ENCODE measurements at places on chromosomes 11 and 22.

GRCh38 chr22:27138471-27138870 lies 481.1 kb downstream of the MIAT start:
- DNase-seq: no peak

- no peak for DNase-seq
These were observed 55.8 kb downstream of the ELFN2 start for GRCh38 chr22:37371491-37371890.

DNA sequence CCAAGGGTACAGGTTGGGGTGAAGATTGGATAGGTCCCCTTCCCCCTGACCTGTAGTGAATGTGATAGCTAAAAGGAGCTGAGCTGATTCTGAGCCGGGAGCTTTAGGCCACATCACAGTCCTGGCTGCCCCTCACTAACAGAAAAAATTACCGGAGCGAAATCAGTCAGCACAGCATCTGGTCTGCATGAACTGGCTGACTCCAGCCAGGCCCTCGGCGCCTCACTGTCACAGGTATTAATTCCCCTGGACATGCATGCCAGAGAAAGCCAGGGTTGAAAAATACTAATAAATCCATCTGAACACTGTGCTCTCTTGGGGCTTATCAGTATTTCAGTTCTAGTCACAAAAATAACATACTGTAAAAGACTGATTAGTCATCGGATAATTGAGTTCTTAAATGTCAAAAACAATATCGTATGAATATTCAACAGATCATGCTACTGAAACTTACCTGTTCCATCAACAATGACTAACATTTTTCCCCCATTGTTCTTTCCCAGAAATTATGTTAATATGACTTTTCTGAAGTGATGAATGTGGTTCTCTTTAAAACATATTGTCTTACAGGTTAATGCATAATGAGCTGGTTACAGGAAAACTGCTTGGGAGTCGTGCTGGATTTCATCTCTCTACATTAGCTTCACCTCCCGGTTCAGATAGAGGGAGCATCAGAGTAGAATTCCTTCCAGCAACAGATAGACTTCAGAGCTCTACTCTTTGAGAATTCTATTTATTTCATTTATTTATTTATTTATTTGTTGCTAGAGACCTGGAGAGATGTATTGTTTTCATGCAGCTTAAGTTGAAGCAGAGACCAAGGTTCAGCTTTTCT lies 387.7 kb downstream of the NXPE2 start:
- no peak for DNase-seq

- DNase-seq: no peak
These were observed 23.0 kb downstream of the MYO18B start for GRCh38 chr22:25765016-25765367.

- DNase-seq: no peak
These were observed 54.7 kb upstream of the CCDC188 start for GRCh38 chr22:20205464-20205963.

GRCh38 chr11:96161307-96162089 lies 181.5 kb downstream of the MAML2 start:
- DNase-seq: no peak

GRCh38 chr11:128896356-128896755 lies 5.2 kb downstream of the KCNJ5 start:
- no peak for DNase-seq

DNA sequence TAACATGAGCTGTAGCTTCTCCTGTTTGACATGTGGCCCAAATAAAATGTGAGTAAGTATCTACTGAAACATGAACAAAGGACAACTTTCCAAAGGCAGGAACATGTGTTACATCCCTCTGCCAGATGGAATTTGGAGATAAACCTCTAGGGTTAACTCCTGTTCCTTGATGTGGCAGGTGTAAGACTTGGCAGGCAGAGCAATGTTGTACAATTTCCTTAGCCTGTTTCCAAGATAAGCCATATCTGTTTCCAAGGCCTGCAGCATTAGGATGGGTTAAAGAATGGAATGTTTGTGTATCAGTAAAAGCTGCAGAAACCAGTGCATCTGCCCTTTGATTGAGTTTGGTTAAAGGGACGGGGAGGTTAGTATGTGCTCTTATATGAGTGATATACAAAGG lies 8.8 kb upstream of the DNAJB13 start:
- DNase-seq: no peak

DNA sequence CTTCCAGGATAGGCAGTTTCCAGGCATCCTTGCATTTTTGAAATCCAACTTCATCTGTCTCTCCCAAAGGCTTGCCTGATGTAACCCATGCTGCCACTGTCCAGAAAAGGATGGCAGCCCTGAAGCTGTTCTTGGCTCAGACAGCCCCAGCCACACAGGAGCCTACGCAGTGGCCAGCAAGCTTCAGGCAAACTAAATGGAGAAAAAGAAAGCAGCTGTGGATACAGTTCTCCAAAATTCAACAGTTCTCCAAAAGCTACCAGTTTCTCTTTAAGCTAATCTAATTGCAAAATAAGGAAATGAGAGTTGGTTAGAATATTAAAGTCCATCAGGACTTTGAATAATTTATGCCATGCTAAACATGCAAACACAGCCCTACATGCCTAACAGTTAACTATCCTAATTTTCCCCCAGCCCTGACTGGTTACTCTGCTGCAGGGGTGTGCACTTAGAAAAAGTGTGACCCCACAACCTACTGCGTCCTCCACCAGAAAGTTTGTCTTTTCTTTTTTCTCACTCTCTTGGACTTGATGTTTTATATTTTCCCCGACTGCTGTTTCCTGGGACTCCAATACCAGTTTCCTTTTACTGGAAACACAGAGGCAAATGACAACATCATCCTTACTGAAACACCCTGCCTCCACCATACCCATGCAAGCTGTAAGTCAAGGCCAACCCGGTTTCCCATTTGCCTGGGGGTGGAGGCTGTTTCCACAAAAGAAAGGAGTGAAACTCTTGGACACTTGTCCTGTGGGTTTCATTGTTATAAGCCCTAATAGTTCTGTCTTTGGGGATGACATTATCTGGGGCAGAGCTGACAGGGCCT lies 69.1 kb upstream of the OR5AN1 start:
- no peak for DNase-seq

- DNase-seq: no peak
These were observed 21.4 kb downstream of the CHKA start for GRCh38 chr11:68099474-68100405.

GRCh38 chr11:64718084-64718779 lies 4.8 kb downstream of the NRXN2 start:
- no peak for DNase-seq

GRCh38 chr11:61927501-61927900 lies 10.1 kb upstream of the RAB3IL1 start:
- no peak for DNase-seq

GRCh38 chr11:109794501-109794900 lies 298.7 kb upstream of the ZC3H12C start:
- DNase-seq: no peak

DNA sequence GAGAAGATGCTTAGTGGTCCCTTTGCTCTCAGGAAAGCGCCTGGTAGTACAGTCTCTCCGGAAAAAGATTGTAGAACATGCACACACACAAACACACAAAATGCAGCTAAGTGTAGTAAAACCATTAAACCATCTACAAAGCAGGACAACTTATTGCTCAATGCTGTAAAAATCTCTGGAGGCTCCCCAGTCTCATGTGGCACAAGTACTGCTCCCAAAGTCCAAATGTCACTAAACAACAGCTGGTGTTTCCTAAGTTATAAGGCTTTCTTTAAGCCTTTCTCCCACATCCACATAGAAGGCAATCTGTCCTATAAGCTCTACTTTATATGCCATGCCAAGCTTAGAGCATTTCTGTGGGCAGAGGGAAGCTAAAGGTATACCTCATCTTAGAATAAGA lies 32.9 kb downstream of the CDON start:
- no peak for DNase-seq

DNA sequence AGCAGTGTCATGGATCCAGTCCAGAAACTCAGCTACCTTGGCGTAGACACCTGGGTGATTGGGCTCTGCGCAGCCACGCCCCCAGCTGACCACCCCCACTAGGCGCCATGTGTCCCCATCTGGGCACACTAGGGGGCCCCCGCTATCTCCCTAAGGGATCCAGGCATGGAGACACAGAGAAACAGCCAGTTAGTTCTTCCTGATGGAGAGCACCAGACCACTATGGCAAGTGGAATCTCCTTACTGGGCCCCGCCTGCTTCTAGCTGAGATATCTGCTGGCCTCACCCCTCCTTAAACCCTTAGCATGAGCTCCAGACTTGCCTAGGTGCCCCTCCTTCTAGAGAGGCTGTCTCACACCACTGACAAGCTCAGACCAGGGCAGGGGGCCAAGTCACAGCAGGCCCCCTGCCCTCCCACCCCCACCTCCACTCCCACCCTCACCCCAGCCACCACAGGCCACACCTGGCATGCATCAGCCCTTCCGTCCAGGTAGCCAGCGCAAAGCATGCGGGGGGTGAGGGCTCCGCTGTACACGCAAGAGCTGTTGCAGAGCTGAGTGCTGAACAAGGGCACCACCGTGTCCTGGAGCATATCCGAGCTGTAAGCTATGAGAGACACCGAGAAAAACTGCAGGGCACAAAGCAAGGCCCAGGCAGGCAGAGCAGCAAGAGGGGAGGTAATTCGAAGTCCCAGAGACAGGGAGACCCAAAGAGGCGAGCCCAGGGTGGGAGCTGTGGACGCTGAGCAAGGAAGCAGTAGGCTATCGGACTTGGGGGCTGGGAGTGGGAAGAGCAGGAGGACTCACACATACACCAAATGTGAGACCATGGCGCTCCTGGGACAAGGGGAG lies 16.1 kb downstream of the TMPRSS5 start:
- DNase-seq: no peak

GRCh38 chr11:114399490-114400215 lies 658 bp downstream of the C11orf71 start:
- DNase-seq: no peak

DNA sequence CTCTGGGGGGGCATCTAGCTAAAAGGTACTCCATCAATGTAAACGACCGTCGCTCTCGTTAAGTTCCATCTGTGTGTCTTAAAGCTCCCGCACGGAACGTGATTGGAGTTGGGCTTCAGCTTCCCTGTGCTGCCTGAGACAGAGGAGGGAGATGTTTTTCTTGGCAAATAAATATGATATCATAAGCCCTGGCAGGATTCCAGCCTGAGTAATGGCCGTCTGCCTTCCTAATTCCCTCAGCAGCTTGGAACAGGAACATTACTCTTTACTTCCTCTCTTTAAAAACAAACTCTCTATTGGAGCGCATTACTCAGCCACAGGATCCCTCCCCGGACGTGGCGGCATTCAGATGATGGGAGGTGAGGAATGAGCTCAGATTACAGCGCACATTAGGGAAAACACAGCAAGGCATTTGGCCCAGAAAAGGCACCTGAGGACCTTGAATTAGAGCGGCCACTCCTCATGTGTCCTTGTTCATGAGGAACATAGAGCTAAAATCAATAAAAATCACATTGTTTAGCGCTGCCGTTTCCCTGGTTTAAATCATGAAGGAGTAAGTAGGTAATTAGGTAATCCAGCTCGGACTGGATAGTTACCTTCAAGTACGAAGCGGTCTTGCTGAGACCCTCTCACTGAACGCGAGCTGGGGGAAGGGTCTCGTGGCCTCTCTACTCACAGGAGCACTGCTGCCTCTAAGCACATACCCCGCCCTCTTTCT lies 230.4 kb downstream of the ST3GAL4 start:
- no peak for DNase-seq

DNA sequence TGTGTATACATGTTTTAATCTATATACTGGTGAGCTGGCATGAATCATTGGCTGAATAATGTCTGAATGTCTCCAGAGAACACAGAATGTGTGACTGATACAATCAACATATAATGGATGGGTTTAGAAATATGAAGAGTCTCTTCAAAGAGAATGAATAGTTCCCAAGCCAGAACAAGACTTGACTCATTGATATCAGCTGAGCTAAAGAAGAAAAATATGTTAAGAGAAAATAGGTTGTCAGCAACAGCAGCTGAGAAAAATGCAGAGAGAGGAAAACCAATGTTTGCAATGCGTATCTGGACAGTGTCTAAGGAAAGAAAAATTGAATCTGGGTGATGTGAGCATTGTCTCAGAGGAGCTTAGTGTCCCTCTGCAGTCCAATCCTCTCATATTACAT lies 1281.8 kb upstream of the TENM4 start:
- DNase-seq: no peak

DNA sequence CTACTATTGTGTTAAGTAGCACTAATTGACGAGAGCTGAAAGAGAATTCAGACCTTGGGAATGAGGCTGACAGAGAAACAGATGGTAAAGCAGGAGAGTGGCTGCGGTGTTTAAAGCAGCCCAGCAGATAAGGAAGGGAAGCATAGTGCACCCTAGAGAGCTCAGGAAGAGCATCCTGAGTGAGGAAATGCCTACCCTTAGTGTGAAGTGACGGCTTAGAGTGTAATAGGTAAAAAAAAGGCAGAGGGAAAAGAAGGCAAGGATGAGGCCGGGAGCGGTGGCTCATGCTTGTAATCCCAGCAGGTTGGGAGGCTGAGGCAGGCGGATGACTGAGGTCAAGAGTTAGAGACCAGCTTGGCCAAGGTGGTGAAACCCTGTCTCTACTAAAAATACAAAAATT lies 22.4 kb upstream of the ETS1 start:
- no peak for DNase-seq

GRCh38 chr11:83674102-83674896 lies 388.1 kb upstream of the CCDC90B start:
- no peak for DNase-seq

GRCh38 chr22:29524442-29525191 lies 28.9 kb downstream of the THOC5 start:
- no peak for DNase-seq

- no peak for DNase-seq
These were observed 138.0 kb downstream of the FCHSD2 start for GRCh38 chr11:73004088-73004487.

DNA sequence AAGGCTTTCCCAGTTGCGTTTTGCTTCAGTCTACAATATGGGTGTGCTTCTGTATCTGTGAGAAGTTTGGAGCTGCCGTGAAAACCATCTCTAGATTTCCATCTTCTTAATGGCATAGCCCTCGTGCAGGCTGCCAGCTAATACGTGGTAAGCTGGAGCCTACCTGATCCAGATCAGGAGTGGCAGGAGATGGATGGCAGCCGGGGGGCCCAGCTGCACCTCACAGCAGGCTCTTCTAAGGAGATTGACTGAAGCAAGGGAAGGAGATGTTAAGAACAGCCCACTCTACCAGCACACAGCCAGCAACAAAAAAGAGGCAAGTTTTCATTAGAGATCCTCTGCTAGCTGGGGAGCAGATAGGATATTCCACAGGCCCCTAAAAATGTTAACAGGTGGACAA lies 115.5 kb downstream of the MSANTD4 start:
- DNase-seq: no peak

DNA sequence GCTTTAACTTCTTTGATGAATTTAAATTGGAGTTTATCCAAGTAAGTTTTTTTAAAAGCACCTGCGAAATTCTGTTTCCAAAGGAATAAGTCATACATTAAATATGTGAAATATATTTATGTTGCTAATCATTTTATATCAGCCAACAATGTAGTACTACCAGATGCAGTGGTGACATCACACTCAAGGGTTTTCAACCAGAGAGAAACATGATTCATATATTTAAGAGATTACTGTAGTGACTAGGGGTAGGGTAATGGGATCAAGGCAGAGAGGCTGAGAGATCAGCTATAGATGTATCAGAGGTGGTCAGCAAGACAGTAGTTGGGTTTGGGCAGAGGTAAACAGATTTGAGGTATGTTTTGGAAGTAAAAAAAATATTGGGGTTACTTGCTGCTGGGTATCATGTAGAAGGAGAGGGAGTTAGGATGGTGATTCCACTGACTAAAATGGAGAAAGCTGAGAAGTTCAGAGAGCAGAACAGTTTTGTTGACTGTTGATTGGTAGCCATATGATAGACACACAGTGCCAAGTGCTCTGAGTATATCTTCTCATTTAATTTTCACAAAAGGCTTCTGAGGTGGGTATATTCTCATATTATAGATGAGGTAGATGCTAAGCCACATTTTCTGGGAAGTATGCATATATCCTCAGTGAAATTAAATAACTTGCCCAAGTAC lies 39.4 kb downstream of the CEP57 start:
- no peak for DNase-seq

- no peak for DNase-seq
These were observed 1080.2 kb downstream of the OPCML start for GRCh38 chr11:132451942-132452601.

All from esophagus squamous epithelium (tissue), 5 donors.